Right hindlimb (tissue), 1 donor: ENCODE measurements at places on chromosomes 16 and 17.

GRCh38 chr17:705863-706262, 8.8 kb downstream of the VPS53 start:
- DNase-seq: no peak

DNA sequence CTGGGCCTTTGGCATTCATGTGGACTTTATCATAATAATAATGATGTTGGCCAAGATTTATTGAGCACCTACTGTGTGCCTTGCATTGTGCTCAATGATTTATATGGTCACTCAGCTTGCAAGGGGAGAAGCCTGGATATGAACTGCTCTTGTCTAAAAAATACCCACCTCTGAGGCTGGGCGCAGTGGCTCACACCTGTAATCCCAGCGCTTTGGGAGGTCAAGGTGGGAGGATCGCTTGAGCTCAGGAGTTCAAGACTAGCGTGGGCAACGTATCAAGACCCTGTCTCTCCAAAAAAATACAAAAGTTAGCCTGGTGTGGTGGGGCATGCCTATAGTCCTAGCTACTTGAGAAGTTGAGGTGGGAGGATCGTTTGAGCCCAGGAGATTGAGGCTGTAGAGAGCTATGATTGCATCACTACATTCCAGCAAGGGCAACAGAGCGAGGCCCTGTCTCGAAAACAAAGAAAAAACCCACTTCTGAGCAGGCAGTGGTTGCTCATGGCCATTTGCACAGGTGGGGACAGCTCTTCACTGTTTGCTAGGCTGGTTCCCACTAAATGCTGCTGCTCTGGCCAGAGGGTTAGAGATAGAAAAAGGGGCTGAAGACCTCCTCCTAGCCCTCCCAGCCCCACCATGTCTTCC, 4.3 kb upstream of the ADGRG1 start:
- DNase-seq: no peak

- DNase-seq: no peak
These were observed 314.3 kb downstream of the SOX9 start for GRCh38 chr17:72434991-72435618.

GRCh38 chr17:11240841-11241610, at the start of gene SHISA6:
Gene SHISA6 (plus strand): TSS chr17:11241213.
- peak; percentile 45 for DNase-seq

DNA sequence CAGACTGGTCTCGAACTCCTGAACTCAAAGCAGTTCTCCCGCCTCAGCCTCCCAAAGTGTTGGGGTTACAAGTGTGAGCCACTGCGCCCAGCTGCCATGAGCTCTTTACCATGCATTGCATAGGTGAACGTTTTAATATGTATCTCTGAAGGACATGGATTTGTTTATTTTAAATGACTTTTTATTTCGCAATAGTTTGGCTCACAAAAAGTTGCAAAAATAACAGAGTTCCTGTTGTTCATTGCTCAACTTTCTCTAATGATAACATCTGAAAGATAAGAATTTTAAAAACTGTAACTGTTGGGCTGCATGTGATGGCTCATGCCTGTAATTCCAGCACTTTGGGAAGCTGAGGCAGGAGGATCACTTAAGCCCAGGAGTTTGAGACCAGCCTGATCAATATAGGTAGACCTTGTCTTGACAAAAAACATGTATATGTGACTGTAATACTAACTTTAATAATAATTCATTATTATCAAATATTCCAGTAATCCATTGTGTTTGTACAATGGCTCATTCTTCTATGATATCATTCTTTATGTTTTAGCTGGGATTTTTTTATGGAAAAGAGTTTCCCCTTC, 80.1 kb downstream of the ABCC1 start:
- no peak for DNase-seq

DNA sequence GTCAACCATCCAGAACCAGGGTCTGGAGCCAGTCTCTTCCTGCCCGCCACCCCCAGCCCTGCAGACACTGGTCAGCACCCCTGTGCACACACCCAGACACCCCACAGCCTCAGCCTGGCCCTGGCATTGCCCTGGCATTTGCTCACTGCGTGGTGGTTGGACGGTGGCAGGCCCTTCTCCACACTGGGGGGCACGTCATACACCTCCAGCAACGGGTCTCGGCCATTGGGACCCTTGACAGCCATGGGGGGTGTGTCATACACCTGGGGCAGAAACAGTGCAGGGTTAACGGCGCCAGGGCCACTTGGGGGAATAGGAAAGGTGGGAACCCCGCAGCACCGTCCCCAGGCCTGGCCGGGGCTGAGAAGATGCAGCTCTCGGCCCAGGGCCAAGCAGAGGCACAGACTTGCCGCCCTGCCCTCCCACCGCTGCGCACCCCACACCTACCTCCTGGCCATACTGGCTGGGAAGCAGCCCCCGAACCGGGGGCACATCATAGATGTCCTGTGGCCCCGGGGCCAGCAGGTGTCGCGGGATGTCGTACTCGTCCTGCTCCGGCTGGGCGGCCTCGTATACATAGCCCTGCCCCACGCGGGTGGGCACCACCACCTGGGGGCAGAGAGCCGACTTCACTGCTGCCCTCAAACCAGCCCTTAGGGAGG, 14.6 kb downstream of the BCAR1 start:
- no peak for DNase-seq

- DNase-seq: no peak
These were observed 67.1 kb upstream of the CDH5 start for GRCh38 chr16:66299349-66299748.

- DNase-seq: no peak
These were observed 73.6 kb downstream of the IL21R start for GRCh38 chr16:27475561-27475960.

DNA sequence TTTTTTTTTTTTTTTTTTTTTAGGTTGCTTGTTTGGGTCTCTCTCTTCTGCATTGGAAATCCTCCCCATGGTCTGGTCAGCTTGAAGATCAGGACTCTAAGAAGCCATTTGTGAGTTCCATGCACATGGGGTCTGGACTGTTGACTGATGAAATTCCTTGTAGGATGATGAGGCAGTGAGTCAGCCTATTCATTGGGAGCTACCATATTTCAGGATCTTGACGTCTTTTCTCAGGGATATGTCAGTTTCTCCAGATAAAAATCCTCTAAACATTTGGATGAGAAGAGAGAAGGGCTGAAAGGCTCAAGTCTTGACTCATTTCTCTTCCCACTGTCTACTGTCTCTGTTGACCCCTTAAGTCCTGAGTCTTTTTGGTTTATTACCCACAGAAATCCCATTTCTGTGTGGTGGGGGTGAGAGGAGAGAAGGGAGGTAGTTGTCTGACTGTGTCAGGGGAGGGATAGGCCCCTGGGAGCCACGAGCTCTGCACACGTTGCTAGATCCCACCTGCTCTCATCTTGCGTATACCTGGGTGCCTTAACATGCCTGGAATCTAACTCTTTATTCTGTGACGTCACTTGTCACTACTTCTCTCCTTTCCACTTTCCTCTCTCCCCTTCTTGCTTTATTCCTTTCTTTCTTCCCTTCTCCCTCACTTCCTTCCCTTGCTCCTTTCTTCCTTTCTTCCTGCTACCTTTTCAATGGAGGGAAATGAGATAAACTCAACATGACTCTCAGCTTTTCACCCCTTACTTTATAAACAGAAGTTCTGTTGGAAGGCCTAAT, 333.1 kb upstream of the XYLT1 start:
- no peak for DNase-seq

DNA sequence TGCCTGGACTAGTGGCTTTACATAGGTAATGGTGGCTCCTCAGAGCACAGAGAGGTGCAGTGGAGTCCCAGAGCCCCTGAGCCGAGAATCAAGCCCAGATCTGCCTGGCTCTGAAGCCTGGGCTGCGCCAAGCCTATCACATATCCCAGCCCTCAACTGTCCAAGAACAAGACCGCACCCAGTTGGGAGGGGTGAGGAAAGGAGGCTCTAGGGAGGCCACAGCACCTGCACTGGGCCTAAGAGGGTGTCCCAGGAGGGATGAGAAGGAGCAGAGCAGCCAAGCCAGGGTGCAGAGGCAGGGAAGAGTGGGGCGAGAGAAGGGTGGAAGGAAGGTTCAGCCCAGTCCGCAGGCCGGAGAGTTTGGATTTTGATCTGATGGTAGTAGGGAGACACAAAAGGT, 941 bp upstream of the RNF112 start:
- no peak for DNase-seq

GRCh38 chr16:48188449-48189102, 32.8 kb upstream of the ABCC12 start:
- DNase-seq: no peak

GRCh38 chr16:85594978-85595661, 18.0 kb upstream of the GSE1 start:
- DNase-seq: no peak

DNA sequence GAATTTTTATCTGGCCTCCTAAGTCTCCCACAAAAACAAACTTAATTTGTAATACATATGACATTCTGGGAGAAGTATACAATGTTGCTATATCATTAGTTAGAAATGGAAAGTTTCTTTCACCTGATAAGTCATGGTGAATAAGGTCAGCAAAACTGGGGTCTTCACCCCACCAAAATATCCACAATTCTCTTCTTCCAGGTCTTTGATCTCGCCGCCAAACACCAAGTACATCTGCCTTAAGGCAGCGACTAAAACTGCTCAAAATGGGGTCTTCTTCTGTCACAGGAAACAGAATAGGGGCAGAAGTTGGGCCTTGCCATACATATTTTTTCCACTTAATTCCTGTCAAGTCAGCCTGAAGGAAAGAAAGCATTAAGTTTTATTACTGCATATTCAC, 2.1 kb downstream of the MED13 start:
- no peak for DNase-seq

- peak; percentile 67 for DNase-seq
These were observed 59.8 kb upstream of the RPH3AL start for GRCh38 chr17:412211-413015.

DNA sequence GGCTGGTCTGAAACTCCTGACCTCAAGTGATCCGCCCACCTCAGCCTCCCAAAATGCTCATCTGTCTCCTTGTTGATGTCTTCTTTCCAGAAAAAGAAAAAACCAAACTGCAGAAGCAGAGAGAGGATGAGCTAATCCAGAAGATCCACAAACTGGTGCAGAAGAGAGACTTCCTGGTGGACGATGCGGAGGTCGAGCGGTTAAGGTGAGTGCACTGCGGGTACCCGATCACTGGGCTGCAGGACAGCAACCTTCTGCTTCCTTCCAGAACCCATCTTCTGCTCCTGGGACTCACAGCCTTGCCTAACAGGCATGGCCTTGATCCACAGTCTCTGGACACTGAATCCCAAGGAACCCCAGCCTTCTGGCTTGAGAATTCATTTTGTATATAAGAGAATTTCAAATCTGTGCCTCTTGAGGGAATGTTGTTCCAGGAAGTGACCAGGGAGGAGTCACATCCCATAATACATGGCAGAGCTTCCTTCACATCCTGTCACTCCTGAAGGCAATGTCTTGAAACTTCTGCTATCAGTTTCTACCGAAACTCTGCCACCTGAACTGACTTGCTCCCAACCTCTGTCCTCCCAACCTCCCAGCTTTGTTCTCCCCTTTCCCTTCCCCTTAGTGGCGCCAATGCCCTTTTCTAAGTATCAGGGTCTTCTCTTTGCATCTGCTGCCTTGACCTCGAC, 61.7 kb downstream of the MARF1 start:
- no peak for DNase-seq

GRCh38 chr17:37518826-37519225, 29.1 kb downstream of the DUSP14 start:
- DNase-seq: no peak

DNA sequence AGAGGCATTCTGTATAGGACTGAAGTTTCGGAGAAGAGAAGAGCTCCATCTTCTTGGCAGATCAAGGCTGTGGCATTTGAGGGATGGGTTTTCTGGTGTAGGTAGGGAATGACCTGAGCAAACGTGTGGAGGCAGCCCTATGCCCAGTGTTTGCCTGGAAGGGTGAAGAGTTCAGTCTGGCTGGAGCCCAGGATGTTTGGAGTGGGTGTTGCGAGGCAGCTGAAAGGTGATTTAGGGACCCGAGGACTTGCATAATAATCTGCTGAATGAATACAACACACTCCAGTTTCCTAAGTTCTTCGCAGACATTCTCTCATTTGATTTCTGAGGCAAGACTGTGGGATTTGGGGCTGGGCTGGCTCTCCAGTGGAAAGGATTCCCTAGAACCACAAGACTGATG, 186.2 kb downstream of the CYLD start:
- no peak for DNase-seq

- peak; percentile 56 for DNase-seq
These were observed 13.3 kb downstream of the MIS12 start for GRCh38 chr17:5499476-5500231.

- no peak for DNase-seq
These were observed 31.8 kb upstream of the DYNLL2 start for GRCh38 chr17:58051468-58051867.

DNA sequence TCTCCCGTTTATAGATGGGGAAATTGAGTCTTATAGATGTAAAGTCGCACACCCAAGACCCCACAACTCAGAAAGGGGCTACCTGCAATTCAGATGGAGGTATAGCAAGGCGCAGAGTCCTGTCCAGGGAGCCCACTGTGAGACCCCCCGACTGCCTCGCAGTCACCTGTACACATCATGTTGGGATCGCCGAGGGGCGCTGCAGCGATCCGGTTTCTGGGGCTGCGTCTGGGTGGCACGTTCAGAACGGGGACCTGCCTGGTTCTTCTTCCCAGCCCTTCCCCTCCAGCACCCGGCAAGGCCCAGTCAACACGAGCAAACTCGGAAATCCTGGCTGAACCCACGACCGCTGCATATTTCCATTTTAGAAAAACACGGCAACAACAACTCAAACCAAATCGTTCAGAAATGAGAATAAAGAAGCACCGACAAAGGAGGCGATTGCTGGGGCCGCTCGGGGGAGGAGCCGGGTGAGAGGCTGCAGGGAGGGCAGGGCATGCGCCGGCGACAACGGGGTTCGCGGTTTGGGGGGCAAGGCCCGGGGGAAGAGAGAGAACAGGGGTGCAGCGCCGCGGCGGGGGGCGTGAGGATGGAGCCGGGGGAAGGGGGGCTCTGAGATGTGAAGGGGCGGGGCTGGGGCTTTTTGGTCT, 643 bp downstream of the HSDL1 start:
- DNase-seq: no peak

DNA sequence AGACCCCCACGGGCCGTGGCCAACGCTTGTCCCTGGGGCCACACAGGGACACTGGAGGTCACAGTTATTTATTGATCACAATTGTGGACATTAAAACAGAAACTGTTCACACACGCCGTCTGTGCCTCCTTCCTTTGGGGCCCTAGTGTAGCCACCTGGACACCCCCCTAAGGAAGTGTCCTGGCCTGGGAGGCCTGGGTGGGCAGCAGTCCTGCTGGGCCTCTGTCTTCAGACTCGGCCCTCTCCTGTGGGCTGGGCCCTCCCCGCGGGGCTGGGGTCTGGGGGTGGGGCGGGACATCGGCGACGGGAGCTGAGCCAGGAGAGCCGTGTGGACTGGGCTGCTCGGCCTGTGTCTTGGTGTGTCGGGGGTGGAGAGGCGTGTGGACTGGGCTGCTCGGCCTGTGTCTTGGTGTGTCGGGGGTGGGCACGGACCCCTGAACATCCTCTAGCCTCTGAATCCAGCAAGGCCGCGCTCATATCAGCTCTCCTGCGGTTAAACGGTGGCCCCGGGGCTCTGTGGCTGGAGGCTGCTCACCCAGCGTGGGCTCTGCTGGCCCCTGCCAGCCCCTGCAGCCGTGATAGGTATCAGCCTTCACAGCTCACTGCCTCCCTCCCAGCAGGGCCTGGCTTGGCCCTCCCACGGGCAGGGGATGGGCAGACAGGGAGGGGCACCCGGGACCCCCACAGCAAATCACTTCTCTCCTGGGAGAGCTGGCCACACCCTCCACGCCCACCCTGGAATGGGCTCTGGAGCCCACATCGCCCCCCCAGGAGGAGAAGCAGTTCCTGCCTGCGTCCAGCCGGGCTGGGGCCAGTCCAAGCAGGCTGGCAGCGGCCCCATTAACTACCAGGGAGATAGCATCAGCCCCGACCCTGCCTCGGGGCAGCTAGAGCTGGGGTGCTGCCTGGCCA, 1.1 kb upstream of the NHLRC4 start:
- no peak for DNase-seq
